ENCODE measurements at places on chromosomes 1 and 21. TPM values are rescaled to one million over a fixed set of nuclear protein-coding genes. Genes with fewer than 3 reads are reported as not detected.

DYRK3 gene
- total RNA-seq: 0.36 TPM

CFHR3 gene
- 0.55 TPM for total RNA-seq

PRDM2 gene
- 8.5 TPM for total RNA-seq

DNA sequence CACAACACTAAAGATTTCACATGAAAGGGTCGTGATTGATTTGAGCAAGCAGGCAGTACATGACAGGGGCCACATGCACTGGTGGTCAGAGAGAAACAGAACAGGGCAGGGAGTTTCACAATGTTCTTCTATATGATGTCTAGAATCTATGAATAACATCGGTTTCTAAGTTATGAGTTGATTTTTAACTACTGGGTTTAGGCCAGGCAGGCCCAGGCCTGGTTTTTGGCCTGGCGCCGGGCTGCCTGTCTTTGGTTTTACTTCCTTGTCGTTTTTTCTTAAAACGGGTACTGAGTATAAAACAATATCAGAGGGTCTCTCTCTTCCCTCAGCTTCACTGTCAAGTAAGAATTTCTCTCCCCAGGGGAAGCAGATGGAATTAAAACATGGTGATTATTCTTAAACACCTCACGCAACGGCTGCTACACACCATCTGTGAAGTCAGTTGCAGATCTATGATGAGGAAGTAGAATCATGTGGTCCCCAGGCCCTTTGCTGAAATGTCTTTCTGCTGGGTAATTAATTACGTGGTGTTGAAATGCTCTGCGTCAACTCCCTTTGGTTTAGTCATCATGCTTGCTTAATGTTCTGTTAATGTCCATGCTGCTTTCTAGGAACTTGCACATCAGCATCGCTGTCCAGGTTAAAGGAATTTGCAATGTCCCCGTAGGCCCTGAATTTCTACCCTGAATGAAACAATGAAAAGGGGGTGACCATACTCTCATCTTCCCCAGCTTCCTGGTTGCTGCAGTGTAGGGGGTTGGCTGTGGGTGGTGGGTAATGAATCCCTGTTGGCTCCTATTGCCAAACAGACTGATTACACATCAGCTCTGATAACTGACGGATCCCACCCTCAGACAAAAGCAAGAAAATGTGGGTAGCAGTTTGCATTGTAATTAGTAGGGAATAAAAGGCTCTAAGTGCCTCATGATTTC, 70.3 kb downstream of the SERINC2 start:
- peak; percentile 76 for DNase-seq

DNA sequence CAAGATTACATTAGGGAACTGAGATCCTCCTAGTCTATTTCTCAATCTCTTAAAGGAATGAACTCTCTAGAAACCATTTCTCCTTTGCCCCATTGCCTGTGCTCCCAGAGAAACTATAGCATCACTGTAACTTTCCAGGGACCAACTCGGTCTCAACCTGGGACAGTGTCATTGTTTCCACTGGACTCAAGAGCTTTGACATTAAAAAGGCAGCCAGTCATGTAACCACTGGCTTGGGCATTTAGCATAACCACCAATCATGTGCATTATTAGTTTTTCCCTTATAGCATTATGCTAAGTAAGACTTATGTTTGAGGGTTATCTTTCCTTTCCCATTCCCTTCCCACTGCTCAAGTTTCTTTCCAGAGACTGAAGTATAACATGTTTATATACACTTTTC, 18.2 kb downstream of the TEX38 start:
- no peak for DNase-seq

DNA sequence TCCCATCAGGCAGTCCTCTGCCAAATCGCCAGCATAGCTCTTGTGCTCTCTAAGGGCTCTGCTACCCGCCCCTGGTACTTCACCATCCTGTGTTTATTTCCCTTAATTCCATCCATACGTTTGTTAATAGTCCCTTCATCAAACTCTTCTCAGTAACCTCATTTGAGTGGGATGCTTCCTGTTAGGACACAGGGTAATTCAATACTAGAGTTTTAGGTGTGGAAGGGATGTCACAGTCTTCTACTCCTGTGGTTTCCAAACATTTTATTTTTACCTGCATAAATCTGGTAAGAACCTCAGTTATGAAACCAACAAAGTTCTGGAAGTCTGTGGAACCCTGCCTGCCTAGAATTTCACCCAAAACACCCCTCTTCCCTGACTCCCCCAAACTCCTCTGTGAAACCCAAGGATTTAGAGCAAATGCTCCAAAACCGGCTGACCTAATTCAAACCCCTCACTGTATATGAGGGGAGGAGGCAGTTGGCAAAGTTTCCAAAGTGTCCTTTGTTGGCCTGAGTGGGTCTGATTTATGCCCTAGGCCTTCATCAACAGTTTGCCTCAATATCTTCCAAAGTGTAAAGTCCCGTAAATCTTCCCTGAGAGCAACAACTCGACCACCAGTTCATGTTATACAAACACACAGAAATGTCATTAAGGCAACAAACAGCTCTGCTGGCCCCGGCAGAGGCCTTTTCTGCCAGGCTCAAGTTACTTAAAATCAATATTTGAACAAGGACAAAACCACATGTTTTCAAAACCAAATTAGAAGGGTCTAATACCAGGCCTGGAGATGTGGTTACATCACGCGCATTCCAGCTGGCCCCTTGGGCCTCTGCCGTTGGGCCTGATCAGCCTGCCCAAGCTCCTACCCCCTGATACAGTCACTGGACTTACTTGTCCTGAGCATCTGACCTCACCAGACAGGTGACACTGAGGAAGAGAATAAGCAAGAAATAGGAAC, 82.4 kb upstream of the FGGY start:
- DNase-seq: no peak

DNA sequence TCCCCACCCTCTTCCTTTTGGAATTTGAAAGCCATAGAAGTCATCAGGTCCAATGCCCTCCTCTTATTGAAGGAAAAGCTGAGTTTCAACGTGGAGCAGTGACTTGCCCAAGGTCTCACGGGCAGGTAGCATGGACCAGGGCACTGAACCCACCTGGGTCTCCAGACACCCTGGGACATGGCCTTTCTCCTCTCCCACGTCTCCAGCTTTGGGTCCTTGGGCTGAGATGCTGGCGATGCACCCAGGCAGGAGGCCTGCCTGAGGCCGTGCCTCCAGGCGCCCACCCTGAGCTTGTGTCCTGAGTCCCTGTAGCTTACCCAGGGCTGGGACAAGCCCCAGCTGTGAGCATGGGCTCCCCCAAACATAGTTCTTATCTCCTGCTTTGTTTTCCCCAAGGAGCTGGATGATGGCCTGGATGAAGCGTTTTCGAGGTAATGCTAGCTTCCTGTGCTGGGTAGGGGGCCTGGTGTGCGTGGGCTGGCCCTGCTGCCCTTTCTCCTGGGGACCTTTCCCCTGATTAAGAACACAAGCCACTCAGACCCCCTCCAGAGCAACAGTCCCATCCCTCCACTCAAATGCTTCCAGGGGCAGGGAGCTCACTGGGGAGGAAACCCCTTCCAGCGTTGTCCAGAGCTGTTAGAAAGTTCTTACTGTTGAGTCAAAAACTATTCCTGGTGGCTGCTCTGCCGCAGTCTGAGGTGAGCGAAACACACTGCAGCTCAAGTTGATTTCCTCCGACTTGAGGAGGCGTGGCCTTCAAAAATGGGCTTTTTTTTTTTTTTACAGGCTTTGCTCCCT, 21.6 kb downstream of the LDLRAP1 start:
- DNase-seq: no peak

DNA sequence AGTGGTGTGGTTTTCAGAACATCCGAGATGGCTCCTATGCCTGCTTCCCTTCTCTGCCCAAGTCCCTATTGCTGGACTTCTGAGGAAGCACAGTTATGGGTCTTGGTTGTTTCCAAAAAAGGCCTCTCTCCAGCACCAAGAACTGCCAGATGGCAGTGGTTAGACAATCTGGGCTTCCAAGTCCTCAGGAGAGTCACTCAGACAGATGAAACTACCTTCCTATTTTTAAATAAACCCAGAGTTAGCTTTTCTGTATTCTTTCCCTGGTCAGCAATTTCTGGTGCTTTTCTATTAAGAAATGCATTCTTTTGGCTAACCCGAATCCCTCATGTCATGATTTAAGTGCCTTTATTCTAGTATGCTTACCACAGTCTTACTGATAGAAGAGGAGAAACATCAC, 245.9 kb downstream of the PRDM2 start:
- no peak for DNase-seq

DNA sequence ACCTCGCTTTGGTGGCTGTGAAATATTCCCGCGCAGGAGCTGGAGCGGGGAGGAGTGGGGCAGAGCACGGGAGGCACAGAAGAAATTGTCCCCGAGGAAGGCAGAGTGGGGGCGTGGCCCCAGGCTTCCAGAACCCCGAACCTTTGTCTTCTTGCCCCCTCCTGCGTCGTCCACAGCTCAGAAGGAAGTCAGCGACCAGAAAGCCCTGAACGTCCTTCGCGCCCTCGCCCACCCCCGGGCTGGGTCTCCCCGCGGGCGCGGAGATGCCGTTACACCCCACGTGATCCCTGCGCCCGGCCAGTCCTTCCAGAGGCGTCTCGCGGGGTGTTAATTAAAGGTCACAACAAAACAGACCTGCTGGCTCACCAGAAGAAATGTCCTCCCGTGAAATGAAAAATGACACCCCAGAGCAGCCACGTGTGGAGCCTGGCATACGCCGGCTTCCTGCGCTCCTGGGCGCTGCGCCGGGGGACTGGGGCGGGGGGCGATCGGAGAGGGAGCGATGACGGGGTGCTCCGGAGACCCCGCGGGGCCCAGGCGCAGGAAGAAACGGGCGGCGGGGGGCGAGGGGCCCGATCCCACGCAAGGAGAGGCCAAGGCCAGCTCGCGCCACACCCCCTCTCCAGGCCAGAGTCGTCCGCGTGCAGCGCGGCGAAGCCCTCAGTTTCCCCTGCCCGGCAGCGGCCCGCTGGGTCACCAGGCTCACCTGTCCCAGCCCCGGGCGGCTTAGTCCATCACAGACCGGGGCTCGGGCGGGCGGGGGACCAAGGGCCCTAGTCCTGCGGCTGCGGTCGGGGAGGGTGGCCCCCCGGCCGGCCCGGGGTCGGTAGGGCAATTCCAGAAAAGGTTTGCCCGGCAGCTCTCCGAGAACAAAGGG, 995 bp upstream of the KIF26B start:
- no peak for DNase-seq

PADI2 gene
- total RNA-seq: 3.8 TPM

DNA sequence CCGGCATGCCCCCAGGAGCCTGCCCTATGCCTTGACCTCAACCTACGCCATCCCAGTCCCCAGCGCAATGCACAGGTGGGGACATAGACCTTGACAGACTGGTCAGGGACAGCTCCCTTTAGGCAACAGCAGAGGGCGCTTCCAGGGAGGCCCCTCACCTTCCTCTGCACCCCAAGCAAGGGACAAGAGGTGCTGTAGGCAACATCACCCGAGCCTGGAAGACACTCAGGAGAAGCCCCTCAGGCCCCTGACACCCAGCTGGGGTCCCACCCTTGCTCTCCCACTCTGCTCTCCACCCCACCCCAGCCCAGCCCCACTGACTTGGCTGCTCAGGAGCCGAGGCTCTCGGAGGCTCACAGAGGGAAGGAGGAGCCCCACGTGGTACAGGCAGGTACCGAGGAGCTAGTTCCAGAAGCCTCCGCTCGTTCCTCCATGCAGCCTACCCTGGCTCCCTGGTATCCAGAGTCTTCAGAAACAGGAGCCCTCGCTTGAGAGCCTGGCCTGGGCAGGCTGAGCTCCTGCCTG, 2.4 kb upstream of the WNT3A start:
- peak; percentile 57 for DNase-seq

- no peak for DNase-seq
Observed at GRCh38 chr1:109918671-109919070, 8.0 kb downstream of the CSF1 start.

Data from HT-29 (cell line).